ENCODE measurements at places on chromosomes 3 and 15.

DNA sequence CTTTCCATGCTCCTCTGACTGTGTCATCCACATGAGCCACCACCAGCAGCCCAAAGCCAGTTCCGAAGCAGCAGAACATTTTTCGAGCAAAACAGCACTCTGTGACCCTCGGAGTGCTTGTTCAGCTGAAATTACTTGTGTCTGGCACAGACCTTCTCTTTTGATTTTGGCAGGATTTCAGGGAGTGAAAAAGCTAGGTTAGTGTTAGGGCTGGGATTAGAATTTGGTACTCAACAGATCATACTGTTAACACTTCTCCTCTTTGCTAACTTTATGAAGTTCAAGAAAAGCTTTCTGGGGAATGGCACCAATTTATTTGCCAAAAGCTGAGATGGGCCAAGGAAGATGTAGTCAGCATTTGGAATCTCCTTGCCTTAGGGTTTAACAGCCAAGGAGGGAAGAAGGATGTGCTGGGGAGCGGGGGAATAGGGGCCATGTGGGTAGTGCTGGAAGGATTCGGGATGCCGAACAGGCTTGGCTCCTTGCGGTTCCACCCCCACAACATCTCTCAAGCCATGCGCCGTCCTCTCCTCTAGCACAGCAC is 55.1 kb upstream of the TRA2B start:
- DNase-seq = no peak

DNA sequence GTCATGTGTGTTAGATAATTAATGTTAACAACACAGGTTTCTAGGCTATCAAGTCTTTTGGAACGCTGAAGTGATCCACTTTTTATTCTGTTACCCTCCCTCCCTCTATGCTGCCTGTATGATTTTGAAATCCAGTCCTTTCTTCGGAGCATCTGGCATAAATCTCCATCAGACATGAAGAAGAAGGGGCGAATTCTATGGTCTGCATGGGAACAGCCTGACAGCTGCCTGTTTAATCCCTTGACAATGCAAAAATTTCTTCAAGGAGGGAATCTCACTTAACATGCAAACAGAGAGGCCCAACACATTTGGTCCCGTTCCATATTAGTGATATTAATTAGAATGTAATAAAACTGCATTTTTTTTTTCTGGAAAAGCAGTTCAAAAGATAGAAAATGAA is 145.2 kb downstream of the VGLL3 start:
- no peak for DNase-seq

DNA sequence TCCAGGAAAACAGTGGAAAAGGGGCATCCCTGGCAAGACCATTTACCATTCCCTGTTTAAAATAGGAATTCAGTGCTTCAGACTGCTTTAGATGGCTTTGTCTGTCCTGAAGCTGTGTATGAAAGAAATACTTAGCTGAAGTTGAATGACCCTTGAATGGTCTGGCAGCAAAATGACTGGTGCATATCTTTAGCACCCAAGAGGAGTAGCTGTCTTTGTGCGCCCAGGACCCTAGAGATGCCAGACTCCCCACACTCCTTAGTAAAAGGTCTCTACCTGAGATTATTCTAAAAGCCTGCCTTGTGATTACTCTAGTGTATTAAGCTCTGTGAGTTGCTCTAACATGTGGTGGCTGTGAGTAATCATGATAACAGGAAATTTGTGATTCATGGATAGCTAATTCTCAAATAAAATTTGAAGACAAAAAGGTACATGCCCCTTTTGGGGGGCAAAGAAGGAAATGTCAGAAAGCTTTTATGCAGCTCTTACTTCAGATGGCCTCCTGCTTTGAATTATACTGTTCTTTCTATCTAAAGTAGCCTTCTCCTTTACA is 3.2 kb downstream of the MAPKBP1 start:
- no peak for DNase-seq

- DNase-seq = no peak
These were observed 88.7 kb upstream of the CDAN1 start for GRCh38 chr15:42825599-42825998.

- DNase-seq = no peak
These were observed 146.2 kb upstream of the TLE3 start for GRCh38 chr15:70243686-70244540.

GRCh38 chr15:31265871-31266711 is 60.5 kb upstream of the KLF13 start:
- DNase-seq = peak; percentile 82

- DNase-seq = no peak
These were observed 4.4 kb downstream of the INSYN1 start for GRCh38 chr15:73748730-73749129.

GRCh38 chr3:76873532-76874242 is 166.2 kb upstream of the ROBO2 start:
- no peak for DNase-seq

Data from activated CD4-positive, alpha-beta T cell treated with anti-CD3 and anti-CD28 coated beads, Interleukin-2, Interleukin-4, amounts not matched to agents 100 ng/mL and 50 ng/mL, durations not matched to agents 16 hours and 8 hours (primary cell).